Activated T-cell treated with anti-CD3 and anti-CD28 coated beads, Interleukin-2, amount 50 U/mL, for 48 hours (primary cell): ENCODE measurements at places on chromosomes 13 and 19.

GRCh38 chr13:113791761-113792160 lies 32.7 kb downstream of the TMEM255B start:
- DNase-seq = no peak

- DNase-seq = no peak
These were observed 1648.0 kb downstream of the PCDH9 start for GRCh38 chr13:65582160-65582559.

- DNase-seq = no peak
These were observed at the start of the genes OR7A5 and OR7C1 for GRCh38 chr19:14835011-14835410. TSS of gene OR7A5 (minus strand) at chr19:14835185. CDS start at chr19:14828241, 6,944 bp downstream. TSS of gene OR7C1 (minus strand) at chr19:14835185. CDS start at chr19:14800136, 35,049 bp downstream.

DNA sequence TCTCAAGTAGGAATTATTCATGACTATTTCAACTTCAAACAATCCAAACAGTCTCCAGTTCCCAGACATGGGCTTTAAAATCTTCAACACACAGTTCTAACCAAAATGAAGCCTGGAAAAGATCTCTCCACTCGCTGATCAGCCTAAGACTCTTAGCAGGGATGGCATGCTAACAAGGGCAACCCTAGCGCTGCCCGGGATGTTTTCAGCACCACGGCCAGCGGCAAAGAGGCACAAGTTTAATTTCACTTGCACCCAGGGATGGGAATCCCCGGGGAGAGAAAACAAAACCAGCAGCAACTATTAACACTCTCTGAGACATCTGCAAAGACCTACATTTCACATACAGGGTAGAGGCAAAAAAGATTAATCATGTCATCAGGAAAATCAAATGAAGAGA lies 43.0 kb downstream of the CACNA1A start:
- peak; percentile 20 for DNase-seq

DNA sequence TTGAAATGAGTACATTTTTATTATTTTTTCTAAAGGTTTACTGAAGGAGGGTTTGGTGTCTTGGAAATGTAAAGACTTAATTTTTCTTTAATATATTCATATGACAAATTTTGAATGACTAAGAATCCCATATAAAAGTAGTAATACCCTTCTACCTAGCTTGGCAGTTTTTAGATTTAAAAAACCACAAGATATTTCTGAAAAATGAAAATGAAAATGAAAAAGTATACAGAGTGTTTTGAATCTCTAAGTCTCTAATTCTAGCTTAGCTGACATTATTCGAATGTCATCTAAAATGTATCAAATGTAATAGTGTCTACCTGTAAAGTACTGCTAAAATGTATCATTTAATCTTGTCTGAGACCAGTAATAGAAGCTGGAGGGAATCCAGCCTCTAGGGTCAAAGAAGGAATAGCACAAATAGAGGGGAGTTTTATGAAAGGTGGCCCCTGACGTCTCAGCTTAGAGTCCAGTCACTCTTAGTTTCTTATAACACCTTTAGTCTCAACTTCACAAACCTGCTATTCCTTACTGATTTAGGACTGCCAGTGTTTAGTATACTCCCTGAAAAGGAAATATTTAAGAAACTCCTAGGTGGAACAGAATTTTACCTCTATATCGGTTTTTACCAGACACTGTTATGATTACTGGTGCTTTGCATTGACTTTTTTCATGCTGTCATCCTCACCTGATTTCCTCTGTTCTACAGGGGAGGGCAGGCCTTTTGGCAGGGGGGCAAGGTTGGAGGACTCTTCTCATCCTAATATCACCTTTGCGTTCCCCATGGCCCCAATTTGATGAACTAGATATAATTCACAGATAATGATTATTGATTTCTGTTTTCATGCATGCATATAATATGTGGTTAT lies 16.2 kb upstream of the MIR17HG start:
- no peak for DNase-seq

DNA sequence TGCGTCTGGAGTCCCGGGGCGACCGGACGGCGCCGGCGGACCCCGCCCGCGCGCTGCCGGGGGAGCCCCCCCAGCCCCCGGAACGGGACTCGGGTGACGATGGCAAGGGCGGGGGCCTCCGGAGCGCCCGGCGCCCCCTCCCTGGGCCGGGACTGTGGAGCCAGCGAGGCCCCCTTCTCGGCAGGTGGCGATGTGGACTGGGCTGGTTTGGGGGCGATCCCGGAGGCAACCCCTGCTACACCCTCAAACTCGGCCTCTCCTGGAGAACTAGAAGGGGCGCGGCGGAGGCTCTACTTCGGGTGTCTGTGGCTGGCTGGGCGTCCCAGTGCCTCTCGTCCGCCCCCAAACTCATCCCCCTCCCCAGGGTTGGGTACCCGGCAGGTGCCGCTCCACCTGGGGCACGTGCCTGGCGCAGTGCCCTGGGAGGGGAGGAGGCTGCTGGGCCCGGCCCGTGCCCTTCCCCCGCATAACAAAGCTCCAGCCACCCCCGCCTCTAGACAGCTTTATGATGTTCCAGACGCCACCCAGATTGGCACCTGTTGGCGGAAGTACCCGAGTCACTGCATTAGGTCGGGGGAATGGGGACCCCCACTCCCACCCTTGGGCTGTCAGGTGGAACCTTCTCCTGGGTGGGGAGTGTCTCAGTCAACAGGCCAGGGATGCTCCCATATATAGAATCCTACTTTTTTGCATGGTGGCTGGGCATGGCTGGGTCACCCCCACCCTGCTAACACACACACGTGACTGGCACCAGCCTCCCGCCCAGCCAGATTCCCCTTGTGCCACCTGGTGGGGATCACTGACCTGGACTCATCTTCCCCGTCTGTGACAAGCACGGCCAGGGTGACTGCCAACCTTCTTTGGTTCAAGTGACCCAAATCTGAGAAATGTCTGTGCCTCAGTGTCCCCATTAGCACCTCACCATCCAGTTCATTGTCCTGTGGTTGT lies 722 bp downstream of the PKN1 start:
- DNase-seq = peak; percentile 57

DNA sequence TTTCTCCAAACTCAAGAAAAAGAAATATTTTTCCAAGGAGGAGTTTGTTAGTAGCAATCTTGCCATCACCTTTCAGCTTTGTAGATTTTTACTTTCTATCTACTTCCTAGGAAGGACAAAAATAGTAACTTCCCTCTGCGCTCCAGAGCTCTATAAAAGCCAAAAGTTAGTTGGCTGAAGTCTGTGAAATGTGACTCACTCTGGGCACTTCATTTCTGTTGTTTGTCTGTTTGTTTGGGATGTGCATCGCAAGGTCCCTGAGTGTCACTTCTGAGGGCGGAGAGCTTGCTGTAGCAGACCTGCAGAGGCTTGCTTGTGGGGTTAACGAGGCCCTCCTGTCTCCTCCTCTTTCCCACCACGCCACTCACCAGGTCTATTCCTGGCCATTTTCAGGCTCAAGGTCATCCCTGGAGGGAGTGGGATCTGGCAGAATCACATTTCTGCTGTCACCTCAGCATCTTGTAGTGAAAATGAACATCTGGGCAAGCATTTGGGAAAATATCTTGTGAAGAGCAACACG lies 307.6 kb downstream of the GPC6 start:
- DNase-seq = no peak

DNA sequence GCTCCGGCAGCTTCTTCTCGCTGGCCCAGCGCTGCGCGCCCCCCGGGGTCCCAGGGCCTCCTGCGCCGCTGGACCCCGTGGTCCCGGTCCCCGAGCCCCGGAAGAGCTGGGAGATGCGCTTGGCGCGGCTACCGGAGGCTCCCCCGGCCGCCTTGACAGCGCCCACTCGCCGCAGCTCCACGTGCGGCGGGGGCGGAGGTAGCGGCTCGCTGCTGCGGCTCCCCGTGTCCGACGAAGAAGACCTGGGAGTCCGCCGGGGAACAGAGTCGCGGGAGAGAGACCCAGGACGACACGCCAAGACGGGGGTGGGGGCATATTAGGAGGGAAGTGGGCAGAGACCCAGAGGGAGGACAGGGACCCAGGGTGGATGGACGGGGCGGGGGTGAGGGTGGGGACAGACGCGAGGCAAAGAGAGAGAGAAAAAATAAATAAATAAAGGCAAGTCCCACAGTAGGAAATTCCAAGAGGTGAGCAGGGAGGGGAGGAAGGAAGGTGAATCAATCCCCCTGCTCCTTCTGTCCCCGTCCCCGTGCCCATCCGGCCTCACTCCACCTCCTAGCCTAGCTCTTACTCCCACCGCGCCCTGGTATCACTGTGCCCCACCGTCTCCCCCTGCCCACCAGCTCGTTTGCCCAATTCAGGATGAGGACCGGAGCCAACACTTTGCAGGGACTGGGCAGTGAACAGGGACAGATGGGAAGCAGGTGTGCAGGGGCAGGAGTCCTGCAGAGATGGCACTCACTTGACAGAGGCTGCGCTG lies 826 bp downstream of the RASIP1 start:
- no peak for DNase-seq

- DNase-seq = no peak
These were observed 53.6 kb upstream of the FARP1 start for GRCh38 chr13:98089246-98089645.

DNA sequence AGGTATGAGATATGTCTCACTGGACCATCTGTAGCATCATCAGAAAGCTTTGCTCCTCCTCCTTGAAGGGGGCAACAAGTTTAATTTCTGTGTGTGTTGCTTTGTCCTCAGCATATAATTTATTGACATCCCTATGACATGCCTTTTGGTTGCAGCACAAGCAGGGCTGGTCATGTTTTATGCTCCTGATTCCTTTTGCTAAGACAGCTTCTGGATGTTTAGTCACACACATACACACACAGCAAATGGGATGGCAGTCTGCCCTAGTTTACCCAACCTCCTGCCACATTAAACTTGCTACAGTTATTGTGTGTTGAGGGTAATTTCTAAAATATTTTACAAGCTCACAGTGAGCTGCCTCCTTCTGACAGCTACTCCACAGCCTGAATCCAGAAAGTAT lies 217.9 kb upstream of the RXFP2 start:
- no peak for DNase-seq

GRCh38 chr13:81017513-81018152 lies 676.7 kb upstream of the SPRY2 start:
- no peak for DNase-seq
